ENCODE measurements at places on chromosomes 1 and 21.

DNA sequence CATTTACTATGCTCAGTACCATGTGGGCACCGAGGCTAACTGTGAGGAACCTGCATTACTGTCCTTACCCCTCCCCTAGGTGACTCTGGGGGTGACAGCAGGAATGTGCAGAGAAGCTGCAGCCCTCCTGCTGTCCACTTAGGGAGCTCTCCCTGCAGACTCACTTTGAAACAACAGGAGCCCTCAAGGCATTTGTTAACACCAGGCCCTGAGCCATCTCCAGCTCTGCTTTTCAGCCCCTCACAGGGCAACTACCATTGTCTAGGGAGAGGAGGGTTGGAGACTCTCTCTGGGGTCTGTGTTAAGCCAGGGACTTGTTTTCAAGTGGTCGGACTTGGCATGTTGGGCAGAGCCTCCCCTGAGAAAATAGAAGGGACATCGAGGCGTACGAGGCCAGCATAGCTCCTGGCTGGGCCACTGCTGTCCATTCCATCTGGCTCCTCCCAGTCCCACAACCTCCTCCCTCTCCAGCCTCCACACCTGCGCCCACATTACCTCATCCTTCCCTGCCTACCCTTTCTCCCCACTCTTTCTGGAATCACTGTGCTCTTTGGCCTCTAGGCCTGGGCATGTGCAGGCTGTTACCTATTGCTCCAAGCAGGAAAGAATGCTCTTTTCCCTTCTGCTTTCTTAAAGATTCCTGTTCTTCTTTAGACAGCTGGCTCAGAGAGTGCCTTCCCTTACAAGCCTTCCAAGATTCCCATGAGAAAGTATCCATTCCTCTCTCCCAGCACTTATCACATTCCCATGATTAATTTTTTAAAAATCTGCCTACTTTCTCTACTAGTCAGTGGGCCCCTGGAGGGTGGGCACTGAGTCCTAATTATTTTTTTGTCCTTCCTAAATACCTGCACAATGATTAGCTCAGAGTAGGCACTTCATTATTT is 102.7 kb upstream of the GCLM start:
- no peak for DNase-seq

GRCh38 chr1:184708084-184708676 is 46.5 kb downstream of the EDEM3 start:
- DNase-seq = no peak

GRCh38 chr1:159687511-159687910 is 26.9 kb downstream of the CRP start:
- DNase-seq = no peak

- DNase-seq = no peak
Measured at GRCh38 chr1:175075572-175076568, 8.2 kb downstream of the TNN start.

- no peak for DNase-seq
Measured at GRCh38 chr21:41960386-41960785, 6.6 kb upstream of the C2CD2 start.

- no peak for DNase-seq
Measured at GRCh38 chr1:241579434-241579833, 47.3 kb downstream of the KMO start.

DNA sequence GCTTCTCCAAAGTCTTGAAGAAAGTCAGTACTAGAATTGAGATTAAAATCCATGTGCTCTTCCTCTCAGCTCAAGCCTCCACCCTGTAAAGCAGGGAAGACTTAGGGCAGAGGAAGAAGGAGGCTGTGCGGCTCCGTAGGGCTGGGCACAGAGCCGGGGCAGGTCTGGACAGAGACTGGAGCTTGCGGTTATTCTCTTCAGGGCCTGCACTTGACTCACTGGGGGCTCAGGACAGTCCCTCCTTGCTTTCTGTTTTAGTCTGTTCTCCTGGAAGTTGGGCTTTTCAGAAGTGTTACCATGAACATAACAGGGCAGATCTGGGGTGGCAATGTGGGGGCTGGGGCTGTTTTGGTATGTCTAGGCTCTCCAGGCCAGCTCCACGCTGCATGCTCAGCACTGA is 21.6 kb upstream of the TRABD2B start:
- no peak for DNase-seq

All from ovary (tissue), 10 donors.